ENCODE measurements at places on chromosomes 16 and 17.

- DNase-seq, result no peak
Observed at GRCh38 chr17:3723188-3723555, 531 bp upstream of the HASPIN start.

- DNase-seq, result no peak
Observed at GRCh38 chr16:27289669-27290068, 21.1 kb upstream of the NSMCE1 start.

GRCh38 chr16:75218256-75219076, at the start of gene CTRB1:
CTRB1 (plus strand) TSS chr16:75218988; CDS start chr16:75219008, 20 bp downstream.
- no peak for DNase-seq

DNA sequence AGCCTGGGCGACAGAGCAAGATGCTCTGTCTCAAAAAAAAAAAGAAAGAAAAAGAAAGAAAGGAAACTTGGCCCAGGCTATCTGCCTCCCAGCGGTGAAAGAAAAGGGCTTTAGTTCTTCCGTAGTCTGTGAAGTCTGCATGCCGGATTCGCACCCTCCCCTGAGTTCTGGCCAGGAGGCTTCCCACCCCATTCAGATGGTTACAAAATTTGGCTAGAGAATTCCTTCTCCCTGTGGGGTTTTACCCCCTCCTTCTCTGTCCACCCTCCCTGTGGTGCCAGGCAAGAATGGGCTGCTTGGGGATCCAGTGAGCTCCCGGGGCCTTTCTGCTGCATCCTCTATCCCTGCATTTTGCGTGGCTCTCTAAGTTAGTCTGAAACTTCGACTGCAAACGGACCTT, 37.8 kb downstream of the PAFAH1B1 start:
- DNase-seq, result no peak

DNA sequence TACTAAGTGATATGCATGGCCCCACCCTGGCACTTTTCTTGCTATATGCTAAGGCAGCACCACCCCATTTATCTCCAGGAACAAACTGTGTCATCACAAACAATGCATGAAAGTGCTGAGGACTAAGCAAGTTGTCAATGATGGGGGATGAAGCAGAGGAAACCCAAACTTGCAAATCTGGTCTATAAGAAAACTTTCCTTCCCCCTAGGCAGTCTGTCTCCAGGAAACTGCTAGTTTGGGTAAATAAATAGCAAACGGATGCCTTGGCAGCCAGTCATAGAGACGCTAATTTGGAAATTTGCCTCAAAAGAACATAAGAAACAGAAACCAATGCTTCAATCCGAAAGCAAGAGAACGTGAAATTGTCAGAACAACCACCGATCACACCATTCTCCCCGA, 5.6 kb upstream of the HSBP1 start:
- no peak for DNase-seq

DNA sequence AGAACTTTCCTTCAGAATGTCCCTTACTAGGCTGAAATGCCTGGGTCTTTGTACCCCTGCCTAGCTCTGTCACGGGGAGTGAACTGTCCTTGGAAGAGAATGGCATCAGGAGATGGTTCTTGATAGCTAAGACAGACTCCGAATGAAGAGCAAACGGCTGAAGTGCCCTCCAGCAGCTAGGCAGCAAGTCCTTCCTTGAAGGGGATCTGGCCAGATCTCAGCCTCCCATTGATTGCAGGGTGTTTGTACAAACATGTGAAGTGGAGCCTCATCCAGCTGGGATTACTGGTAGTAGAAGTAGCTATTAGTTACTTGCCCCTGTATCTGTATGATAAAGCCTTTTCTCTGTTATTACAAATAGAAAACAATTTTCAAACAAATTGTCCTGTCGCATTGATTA, 30.9 kb downstream of the LRRC36 start:
- no peak for DNase-seq

DNA sequence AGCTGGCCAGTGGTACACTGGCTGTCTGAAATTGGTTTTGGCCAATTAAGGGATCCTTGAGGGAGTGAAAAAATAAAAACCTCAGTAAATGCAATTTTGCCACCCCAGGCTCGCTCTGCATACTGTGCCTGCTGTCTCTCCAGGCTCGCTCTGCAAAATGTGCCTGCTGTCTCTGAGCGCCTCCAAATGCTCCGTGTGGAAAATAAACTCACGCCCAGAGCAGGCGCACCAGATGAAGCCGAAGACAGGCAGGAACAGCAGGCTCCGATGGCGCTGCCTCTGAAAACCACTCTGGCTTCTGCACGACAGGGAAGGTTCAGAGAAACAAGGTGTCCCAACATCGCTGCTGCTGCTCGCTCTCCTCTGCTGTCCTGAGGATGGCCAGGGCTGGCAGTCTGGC, 29.1 kb downstream of the SNN start:
- no peak for DNase-seq

- DNase-seq, result no peak
Observed at GRCh38 chr16:17275076-17276009, 195.4 kb downstream of the XYLT1 start.

DNA sequence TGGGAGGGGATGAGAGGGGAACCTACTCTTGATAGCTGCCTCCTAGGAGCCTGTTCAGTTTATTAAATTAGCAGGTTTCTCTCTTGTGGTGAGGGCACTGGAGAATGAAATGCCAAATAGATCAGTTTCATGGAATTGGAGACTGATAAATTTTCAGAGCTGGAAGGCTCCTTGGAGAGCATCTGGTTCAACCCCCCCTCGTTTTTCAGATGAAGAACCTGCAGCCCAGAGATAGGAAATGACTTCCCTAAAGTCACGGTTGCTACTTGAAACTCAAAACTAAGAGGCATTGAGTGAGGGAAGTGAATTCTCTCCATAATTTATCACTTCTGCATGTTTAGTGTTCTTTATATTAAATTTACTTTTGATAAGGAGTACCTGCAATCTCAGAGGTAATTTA, 366.0 kb upstream of the CCL2 start:
- DNase-seq, result no peak

- no peak for DNase-seq
Observed at GRCh38 chr17:28598389-28598788, 436 bp downstream of the SPAG5 start.

DNA sequence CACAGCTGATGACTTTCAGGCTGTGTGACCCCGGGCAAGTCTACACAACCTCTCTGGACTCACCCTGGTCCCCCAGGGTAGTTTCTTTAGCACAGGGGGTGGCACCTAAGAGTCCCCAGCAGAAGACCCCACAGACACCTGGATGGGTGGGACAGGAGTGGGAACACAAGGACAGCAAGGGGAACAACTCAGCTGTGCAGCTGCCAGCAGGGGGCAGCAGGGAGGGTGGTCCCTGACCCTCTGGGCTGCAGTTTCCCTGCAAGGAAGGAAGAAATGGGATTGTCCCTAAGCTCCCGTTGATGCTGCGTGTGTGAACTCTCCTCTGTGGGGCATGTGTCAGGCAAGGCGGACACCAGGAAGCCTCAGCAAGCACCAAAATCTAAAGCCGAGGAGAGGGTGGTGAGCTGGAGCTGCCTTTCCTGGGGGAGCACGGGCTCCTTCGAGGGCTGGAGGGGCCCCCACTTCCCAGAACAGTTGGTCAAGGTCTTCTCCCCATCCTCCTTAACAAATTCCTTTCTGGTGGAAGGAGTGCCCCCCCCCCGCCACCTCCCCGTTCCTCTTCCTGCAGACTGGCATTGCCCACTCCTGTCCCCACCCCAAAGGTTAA, 24.1 kb upstream of the CDH5 start:
- DNase-seq, result no peak

DNA sequence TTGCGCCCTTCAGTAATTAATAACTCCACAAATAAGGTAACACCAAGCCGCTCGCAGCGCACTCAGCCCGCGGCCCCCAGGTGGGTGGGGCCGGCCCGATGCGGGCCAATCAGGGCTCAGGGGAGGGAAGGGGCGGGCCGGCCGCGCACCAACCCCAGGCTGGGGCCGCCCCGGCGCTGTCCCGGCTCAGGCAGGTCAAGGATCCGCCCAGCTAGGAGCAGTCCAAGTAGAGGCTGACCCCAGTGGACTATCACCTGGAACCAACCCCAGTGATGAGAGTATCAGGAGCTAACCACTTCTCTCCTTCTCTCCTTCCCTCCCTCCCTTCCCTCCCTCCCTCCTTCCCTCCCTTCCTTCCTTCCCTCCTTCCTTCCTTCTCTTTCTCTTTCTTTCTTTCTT, 110.8 kb downstream of the C16orf78 start:
- DNase-seq, result peak; percentile 22

DNA sequence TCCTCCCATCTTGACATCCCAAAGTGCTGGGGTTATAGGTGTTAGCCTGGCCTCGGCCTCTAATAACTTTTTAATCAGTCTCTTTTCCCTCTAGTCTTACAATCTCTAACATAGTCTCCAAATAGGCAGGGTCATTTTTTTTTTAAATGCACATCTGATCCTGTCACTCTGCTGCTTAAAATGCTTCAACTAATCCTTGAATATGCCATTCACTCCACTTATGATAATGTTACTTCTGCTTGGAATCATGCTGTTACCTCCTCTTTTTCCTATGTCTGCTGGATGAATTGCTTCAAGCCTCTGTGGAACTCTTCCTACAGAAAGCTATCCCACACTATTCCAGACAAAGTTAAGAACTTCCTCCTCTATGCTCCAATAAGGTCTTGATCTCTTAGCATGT, 22.8 kb downstream of the CRLF3 start:
- DNase-seq, result no peak

DNA sequence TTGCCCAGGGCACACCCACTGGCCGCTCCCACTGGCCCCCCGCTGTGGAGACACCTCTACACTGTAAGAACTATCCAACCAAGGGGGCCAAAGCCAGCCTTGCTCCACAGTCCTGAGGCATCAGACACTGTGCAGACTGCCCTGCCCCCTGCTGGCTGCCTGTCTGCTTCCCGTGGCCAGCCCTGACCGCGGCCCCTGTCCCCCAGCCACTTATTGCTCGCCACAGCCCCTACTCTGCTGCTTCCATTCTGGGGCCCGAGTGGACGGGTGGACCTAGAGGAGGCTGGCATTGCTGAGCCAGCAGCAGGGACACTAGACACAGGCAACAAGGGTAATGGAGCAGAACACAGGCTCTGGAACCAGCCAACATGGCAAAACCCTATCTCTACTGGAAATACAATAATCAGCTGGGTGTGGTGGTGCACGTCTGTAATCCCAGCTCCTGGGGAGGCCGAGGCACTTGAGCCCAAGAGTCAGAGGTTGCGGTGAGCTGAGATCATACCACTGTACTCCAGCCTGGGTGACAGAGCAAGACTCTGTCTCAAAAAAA, 19.7 kb upstream of the LRRC37A3 start:
- no peak for DNase-seq

DNA sequence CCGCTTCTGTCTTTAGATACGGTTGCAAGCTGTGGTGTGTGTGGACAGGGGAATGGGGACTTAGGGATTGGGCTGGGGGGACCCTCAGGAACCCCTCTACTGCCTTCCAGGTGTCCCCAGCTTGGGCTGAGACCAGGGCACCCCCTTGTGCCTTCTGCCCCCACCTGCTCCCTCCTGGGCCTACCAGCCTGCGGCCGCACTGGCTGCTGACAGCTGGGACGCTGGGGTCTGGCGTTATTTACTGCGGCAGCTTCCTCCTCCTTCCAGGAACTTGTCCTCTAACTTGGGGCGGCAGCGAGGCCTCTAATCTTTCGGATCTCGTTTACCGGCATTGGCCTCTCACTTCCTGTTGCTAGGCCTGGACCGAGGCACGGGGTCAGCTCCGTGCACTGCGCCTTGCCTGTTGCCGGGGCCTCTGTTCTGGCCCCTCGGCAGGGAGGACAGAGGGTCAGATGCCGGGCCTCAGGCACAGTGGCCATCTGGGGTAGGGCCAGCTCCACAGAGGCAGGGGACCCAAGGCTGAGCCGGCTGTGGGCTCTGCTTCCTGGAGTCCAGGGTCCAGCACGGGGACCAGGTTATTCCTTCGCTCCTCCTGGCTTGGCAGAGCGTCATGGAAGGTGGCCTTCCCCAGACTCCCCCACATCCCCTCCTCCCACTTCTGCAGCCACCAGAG, 31.8 kb downstream of the TMEM235 start:
- no peak for DNase-seq

GRCh38 chr17:71327376-71328059, 793.3 kb upstream of the SOX9 start:
- no peak for DNase-seq

- no peak for DNase-seq
Observed at GRCh38 chr16:63614429-63614828, 1507.4 kb downstream of the CDH11 start.

- DNase-seq, result no peak
Observed at GRCh38 chr16:85936816-85937215, 37.9 kb downstream of the IRF8 start.

GRCh38 chr16:46743232-46743719, 4.9 kb downstream of the MYLK3 start:
- DNase-seq, result no peak

DNA sequence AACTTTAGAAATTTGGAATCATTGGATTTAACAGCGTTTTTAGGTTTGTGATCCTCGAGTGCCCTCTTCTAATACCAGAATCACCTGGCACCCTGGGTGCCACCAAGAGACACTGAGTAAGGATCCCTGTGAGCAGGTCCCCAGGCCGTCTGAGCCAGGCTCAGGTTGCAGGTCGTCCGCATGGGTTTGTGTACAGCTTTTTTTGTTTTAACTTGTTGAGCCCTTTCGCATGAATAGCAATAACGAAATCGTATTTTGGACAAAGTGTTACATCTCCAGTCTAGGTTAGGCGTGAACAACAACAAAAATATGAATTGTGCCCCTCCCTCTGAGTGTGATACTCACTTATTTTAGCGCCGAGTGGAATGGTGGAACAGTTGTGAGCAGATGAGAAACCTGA, 10.9 kb downstream of the USP10 start:
- DNase-seq, result no peak

- no peak for DNase-seq
Observed at GRCh38 chr16:46701615-46702014, 12.2 kb downstream of the ORC6 start.

DNA sequence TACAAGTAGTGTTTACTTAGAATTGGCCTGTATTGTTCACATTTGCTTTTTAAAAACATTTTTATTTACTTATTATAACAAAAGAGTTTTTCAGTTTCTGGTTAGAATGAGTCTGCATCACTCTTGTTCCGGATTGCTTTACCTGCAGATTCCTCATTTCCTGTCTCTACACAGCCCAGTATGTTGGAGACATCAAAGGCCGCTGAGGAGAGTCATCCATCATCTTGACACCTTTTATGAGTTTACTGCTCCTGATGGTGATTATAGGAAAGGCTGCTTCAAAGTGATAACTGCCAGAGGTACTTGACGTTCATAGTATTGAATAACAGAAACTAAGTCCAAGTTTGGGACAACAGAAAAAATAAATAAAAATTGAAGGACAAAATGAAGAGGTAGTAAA, 490.5 kb upstream of the CA10 start:
- no peak for DNase-seq

GRCh38 chr17:20010099-20010863, 1.1 kb downstream of the SPECC1 start:
- DNase-seq, result no peak

GRCh38 chr17:35898283-35899070, 18.3 kb upstream of the CCL5 start:
- DNase-seq, result no peak
